ENCODE measurements at places on chromosomes 6 and 20.

- no peak for DNase-seq
Measured at GRCh38 chr20:63087872-63088680, 81.3 kb upstream of the BHLHE23 start.

DNA sequence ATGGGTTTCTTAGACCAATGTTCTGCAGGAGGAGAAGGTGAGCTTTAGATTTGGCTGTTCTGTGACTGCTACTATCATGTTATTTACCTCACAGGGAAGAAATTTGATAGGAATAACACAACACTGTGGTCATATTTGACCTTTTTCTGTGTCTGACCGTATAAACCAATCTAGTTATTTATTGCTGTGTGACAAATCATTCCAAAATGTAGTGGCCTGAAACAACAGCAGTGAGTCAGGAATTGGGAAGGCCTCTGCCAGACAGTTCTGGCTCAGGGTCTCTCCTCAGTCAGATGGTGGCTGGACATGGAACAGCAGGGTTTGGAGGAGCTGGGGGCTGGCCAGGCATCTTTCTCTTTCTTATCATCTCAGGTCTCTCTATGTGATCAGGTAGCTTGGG, 33.0 kb downstream of the RIPOR2 start:
- peak; percentile 68 for DNase-seq

- no peak for DNase-seq
Measured at GRCh38 chr6:167094820-167095637, 27.9 kb upstream of the CCR6 start.

DNA sequence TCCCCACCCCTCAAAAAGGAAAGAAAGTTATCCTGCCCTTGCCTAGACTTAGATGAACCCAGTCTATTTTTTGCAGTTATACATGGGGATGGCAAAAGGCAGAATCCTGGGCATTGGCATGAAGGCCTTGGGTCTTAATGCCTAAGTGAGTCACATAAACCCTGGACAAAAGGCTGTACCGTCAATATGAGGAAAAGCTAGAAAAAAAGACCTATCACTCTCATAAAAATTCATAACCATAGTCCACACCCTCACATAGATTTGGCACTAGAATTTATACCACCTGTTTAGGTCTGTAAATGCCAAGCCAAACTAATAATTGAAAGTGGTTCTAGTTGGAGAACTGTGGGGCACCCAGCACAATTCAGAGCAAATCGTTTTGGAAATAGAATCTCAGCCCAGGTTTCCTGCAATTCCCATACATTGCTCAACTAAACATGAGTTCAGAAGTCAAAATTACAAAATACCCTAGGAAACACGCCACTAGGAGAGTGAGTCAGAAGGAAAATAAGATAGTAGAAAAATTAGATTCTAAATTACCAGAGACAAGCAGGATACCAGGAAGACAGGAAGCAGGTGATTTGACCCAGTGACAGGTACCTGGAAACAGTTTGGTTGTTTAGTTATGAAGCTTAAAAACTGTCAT, 70.4 kb upstream of the FUCA2 start:
- DNase-seq = no peak

DNA sequence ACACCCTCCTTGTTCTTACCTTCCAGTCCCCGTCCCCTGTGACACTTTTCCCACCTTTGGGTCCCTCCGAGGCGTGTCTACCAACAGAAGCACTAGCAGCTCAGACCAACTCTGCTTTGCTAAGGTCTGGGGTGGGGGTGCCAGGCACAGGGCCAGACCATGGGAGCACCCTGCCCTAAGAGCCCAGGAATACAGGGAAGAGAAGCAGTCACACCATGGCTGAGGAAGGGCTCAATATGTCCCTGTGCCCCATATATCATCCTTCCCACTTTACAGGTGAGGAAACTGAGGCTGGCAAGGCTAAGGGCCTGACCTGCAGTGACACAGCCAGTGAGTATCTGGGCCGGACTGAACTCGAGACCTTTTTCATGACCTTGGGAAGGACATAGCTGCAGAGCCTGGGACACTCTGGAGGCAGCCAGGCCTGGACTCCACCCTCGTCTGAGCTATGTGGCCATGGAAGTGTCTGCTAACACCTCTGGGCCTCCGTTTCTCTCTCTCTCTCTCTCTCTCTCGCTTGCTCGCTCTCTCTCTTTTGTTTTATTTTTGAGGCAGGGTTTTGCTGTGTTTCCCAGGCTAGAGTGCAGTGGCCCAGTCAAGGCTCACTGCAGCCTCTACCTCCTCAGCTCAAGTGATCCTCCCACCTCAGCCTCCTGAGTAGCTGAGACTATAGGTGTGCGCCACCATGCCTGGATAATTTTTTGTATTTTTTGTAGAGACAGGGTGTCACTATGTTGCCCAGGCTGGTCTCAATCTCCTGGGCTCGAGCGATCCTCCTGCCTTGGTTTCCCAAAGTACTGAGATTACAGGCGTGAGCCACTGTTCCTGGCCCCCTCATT, 156.7 kb downstream of the GRM4 start:
- no peak for DNase-seq

DNA sequence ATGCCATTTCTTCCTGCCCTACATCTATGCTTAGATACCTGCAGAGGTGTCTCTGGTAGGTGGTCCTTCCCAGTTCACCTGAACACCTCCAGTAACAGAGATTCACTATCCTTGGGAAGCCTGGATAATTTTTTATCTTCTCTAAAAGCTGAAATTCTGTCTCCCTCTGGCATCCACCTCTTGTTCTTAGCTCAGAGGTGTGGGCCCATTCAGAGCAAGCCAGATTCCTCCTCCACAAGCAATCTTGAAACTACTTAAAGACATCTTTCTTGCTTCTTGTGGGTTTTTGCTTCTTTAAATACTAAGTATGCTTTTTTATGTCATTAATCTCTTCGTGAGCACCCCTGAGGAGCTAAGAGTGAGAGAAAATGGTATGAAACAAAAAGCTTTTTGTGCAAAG, 10.4 kb upstream of the SNRPB2 start:
- no peak for DNase-seq

- no peak for DNase-seq
Measured at GRCh38 chr20:57166568-57167291, 99.7 kb downstream of the BMP7 start.

DNA sequence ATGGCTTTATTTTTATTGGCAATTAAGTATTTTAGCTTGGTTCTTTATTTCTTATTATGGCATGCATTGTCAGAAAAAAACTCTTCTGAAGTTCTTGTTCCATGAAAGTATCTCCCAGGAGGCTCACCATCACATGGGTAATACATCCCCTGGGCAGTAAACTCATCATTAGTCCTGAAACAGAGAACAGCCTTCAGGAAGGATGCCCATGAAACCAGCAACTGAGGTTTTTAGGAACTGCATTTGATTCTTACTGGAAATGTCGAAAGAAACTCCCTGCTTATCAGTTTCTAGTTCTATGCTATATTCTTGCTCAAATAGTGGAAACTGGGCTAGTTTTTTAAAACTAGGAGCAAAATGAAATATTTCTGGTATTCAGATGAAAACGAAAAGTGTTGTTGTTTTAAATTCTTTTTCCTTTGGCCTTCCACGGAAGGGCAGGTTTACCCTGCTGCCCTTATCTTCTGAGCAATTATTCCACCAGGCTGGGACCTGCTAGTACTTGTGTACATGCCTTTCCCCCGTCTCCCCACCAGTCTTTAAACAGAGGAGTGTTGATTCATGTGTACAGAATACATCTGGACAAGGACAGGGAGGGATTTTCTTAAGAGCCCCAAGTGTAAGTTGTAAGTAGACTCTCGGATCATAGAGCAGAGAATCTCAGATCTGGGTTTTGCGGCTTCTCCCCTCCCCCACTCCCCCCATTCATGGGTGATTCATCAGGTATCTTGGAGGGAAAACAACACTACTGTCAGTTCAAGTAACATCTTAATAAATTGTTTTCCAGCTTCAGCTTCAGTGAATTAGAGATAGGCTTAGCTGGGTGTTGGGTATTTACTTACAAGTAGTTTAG, 81.5 kb downstream of the RTN4IP1 start:
- DNase-seq = peak; percentile 52

DNA sequence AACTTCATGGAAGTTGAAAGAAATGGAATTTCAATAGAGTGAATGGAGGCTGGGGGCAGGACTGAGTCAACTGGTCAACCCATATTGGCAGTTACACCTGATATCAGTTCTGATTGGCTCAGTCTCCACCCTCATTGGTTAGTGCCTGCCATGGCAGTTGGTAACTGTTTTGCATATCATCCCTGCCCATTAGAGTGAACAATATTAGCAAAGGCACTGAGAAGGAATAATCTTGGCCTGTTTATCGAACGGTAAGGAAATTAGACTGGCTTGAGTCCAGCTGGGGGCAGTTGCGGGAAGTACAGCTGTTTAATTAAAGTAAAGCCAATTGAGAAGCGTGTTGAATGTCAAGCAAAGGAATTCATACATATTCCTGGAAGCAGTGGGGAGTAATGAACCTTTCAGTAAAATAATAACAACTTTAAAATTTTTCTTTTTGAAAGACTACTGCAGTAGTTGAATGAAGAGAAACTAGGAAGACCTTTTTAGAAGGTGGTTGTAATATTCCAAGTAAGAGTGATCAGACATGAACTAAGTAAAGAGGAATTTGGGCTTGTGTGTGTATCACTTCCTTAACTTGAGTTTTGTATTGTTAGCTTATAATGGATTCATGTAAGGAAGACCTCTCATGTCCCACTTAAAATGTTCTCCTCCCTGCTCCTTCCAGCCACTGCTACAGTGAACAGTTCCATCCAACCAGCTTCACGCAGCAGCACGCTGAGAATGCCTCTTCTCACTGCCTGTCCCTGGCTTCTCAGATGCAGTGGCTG, 17.2 kb upstream of the FAM50B start:
- DNase-seq = no peak

DNA sequence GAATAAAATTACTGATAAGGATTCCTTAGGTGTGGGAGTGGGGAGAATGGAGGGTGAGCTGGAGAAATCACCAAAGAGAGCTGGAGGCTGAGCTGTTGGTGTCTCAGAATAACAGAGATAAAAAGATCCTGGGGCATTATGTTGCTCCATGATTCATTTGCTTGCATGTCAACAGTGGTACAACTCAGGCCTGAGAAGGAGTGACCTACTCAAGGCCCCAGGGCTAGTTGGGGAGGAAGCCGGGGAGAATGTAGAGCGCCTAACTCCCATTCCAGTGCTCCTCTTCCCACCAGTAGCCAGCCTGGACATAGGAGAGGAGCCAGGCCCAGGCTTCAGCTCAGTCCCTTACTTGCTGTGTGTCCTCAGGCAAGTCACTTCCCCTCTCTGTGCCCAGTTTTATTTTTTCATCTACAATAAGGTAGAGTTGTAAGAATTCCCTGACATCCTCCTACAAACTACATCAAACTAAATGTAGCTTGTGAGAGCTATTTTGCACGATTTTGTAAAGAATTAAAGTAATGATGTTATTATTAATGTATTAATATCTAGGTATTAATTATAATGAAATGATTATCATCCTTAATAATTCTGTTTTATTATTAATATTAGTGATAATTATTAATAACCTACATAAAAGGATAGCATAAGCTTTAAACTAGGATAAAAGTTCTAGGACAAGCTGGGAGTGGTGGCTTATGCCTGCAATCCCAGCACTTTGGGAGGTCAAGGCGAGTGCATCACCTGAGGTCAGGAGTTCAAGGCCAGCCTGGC, 250.9 kb upstream of the SULF2 start:
- no peak for DNase-seq

GRCh38 chr20:63085151-63085861, 78.5 kb upstream of the BHLHE23 start:
- DNase-seq = no peak

GRCh38 chr6:47165918-47166317, 123.8 kb upstream of the ADGRF1 start:
- peak; percentile 23 for DNase-seq

DNA sequence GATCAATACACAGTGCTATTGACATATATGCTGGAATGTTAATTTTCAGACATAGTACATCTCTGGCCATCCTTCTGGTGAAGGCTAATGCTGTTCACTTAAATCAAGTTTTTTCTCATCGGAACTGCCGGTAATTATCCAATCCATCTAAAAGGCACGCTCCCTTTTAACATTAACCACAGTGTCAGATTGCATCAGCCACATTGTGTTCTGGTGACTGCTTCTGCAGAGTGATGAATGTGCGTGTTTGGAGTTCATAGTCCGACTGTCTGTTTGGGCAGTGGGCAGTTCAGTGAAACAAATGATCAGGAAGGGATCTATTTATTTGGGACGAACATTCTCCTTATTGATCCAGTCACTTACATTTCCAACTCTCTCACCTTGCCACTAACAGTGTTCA, 49.5 kb downstream of the SOBP start:
- DNase-seq = peak; percentile 72

DNA sequence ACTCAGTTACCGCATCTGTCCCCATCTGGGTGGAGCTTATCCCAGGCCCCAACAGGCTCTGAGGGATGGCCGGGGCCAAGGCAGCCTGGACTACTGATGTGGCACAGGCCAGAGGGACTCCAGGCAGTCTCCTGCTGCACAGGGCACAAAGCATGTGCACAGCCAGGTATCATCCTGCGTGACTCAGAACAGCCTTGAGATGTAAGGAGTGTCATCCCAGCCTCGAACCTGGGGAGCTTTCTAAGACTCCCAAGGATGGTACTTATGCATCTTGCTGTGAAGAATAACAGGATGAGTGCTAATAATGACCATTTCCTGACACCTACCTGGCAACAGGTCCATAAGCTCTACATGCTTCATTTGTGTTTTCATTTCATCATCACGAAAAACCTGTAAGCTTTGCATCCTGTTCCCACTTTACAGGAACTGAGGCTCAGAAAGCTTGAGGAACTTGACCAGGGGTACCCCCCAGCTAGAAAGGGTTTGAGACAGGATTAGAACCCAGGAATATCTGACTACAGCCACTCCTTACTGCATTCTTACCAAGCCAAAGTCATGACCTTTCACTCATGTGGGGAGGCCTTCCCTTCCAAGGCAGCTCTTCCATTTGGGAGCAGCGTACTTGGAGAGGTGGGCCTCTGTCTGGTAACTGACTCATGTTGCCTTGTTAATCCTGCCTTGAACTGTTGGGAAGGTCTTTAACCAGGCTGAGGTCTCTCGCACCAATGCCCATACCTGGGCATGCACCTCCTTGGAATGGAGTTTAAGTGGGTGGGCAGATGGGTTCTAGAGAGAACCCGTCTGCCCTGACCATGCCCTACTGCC, 1.9 kb downstream of the TRIB3 start:
- no peak for DNase-seq

GRCh38 chr6:17894191-17894590, 93.2 kb downstream of the KIF13A start:
- DNase-seq = no peak

DNA sequence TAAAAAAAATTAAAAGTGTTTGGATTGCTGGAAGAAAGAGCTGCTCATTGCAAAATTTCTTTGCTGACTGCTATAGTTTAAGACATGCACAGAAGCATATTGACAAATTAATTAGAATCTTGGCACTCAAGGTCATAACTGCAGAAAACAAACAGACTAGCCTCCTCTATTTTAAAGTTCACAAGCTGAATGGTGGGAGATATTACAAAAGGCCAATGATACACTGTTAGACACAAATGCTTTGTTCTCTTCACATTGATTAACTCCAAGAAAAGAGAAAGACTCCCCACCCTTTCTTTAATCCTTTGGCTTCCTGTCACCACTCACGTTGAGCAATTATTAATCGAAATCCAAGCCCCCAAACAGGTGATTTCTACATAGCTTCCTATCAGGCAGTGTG, 69.1 kb downstream of the PTCHD4 start:
- DNase-seq = no peak

- no peak for DNase-seq
Measured at GRCh38 chr6:135314543-135314942, 133.4 kb downstream of the MYB start.

Data from fibroblast of skin of scalp (primary cell).